Stimulated activated CD4-positive, alpha-beta T cell treated with anti-CD3 and anti-CD28 coated beads, Interleukin-1b, Interleukin-23, amount 100 ng/mL, for 4 hours (primary cell): ENCODE measurements at places on chromosomes 3 and 15.
A peak's percentile ranks its signal among the peaks of the same experiment; 100 is the strongest.

DNA sequence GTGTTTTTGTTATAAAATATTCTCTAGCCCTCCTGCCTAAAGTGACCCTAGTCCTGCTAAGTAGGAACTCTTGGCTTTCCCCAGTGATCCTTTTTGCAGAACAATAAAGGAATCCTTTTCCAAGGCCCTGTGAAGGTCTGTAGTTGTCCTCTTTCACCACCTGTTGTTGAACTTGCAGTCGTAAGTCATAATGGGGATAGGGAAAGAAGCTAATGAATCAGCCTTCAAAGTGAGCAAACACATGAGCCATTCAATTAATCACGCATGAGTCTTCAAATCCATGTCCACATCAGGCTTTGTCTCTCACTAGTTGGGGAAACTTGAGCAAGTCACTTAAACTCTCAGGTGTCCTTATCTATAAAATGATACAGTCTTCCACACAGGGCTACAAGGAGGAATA is 27.6 kb downstream of the ZNF860 start:
- DNase-seq: no peak

DNA sequence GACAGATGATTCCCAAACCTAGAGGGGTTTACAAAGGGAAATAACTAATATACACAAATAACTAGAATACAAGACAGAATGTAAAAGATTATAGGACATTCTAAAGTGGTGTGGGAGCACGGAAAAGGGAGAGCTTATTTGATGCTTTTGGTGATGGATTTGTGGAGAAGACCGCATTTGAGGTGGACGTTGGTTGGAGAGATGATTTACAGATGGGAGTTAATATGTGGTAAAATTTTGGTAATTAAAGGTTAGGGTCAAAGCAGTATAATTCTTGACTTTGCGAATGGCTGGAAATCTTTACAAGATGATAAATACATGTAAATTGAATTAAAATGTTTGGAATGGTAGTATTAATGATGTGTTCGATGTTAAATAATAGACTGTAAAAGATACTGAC is 1.2 kb downstream of the KNL1 start:
- DNase-seq: no peak

- no peak for DNase-seq
Measured at GRCh38 chr3:14565868-14566588, 25.9 kb upstream of the GRIP2 start.

- DNase-seq: no peak
Measured at GRCh38 chr3:141905129-141905528, 28.7 kb downstream of the ATP1B3 start.

GRCh38 chr3:102038477-102039142 is 189.3 kb downstream of the NFKBIZ start:
- no peak for DNase-seq

GRCh38 chr3:47578119-47578632 is 489 bp downstream of the CSPG5 start:
- peak; percentile 26 for DNase-seq

- no peak for DNase-seq
Measured at GRCh38 chr3:99544786-99545281, 93.6 kb upstream of the COL8A1 start.

DNA sequence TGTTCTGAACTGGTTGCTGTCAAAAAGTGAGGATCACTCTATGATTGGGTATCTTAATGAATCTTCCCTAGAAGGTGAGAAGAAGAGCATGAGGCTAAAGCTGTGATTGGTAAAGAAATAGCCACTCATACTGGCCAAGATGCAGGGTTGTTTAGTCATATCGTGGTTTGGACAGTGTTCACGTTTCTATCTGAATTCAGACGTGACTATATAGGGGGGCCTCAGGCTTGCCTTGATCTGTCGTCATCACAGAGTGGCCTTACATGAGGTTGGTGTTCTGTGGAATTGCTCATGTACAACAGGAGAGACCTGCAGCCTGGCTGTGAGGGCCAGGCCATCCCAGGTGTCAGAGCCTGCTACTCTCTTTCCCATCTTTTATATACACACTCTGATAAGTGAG is 12.4 kb downstream of the RTP2 start:
- DNase-seq: no peak

DNA sequence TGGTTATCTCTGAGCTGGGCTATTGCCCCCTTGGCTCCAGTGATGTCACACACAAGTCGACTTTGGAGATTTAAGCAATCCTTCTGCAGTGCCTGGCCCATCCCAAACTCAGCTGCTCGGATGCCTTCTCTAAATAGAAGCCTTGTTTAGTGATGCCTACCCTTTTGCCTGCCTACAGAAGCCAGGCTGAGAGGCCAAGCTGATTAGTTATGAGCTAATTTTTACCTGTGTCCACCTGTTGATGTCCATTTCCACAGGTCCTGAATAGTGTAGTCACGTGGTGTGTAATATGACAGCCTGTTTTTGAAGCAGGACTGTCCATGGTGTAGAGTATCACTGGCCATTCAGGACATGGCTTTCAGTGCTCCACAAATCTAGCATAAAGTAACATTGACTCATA is 45.5 kb downstream of the SSUH2 start:
- DNase-seq: no peak

DNA sequence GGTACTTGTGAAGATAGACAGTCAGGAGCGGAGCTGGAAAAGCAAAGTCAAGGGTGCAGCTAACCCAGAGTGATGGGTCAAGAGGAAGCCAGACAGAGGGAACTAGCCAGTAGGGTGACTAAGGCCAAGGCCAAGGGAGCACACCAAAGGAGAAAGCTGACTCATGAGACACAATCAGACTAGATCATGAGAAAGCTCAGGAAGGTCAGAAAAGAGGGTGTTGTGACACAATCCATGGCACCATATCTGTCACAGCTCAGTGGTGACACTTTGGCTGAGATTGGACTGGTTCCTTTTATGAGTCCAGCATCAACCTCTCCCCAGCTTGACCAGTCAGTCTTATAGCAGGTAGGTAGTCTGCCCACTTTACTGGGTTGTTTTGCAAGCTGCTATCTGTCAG is 22.2 kb downstream of the P2RY1 start:
- no peak for DNase-seq

DNA sequence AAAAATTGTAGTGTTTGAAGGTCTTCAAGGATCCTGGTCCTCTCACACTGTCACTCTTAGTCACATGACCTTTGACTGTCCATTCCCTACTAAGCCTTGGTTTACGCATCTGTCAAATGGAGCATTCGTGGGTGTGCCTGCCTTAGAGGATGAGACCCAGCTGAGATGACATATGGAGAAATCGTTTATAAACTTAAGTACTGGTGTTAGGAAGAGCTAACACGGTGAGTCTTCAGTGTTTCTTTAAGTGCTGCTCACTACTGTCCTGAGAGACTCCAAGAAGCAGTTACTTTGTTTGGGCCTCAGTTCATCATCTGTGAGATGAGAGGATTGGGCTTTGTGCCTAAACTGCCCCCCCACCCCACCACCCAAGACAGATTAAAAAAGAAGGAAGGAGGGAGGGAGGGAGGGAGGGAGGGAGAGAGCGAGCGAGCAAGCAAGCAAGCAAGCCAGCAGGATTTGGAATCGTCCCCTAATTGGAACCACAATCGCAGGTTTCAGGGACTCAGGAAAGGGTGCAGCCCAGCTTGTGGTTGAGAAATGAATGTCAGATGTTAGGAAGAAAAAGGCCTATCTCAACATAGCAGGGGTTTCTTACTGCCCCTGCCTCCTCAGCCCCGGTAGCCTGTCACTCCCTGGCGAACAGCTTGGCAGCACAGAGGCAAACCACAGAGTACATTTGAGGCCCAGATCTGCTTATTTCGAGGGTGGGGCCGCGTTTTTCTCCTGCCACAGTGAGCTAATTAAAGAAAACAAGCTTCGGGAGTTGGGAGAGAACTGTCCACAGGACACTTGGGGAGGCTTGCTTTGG is 32.7 kb downstream of the SMAD3 start:
- no peak for DNase-seq

GRCh38 chr3:194103505-194103904 is 32.4 kb upstream of the HES1 start:
- DNase-seq: no peak

DNA sequence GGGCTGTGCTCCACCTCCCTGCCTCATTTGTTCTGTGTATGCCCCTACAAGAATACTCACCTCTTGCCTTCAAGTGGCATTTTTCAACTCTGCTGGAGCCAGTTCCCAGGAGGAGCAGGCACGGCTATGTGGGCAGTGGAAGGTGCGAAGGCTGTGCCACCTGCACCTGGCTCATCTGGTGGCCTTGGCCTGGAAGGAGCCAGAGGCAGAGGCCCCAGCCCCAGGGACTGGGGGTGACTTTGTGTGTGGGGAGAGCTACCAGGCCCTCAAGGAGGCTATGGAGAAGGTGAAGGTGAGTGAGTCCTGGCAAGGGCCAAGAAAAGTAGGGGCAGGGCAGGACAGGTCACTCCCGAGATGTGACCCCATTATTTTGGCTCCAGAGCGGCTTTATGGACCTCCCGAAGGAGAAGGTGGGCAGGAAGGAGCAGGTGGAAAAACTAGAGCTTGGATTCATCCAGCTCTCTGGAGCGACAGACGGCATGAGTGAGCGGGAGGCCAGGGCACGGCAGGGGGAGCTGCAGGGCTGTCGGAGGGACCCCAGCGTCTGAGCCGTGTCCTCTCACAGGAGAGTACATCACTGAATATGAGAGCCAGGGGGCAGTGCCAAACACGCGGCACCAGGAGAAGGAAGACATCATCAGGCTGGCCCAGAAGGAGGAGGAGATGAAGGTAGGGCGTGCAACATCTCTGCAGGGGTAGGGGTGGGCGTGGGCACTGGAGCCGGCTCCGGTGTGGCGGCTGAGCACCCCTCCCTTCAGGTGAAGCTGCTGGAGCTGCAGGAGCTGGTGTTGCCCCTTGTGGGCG is 57.3 kb upstream of the UBE2Q2 start:
- DNase-seq: no peak

GRCh38 chr15:34782901-34783300 is 12.4 kb downstream of the ACTC1 start:
- DNase-seq: no peak

DNA sequence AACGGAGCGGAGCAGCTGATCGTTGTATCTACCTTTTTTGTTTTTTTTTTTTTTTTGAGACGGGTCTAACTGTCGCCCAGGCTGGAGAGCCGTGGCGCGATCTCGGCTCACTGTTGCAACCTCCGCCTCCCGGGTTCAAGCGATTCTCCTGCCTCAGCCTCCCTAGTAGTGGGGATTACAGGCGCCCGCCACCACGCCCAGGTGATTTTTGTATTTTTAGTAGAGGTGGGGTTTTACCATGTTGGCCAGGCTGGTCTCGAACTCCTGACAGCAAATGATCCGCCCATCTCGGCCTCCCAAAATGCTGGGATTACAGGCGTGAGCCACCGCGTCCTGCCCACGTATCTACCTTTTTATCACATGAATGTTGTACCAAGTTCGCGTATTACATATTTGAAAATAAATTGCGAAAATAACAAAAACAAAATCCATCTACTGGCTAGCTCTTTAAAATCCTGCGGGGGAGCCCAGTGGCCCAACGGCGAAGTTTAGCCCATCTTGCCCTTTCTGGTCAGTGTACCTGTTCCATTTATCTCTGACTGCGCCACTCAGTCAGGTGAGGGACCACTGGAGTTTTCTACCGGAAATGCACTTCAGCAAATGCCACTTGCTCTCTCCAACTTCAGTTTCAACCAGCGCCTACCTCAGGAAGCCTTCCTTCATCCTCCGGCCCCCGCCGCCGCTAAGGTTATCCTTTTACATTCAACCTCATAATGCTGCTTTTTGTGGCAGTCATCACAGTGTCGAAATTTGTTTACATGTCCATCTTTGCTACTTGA is 1.2 kb upstream of the EIF3J start:
- peak; percentile 23 for DNase-seq

GRCh38 chr3:129793942-129794310 is 99.6 kb downstream of the TMCC1 start:
- no peak for DNase-seq

GRCh38 chr3:142944342-142944741 is 19.1 kb downstream of the PAQR9 start:
- DNase-seq: no peak

DNA sequence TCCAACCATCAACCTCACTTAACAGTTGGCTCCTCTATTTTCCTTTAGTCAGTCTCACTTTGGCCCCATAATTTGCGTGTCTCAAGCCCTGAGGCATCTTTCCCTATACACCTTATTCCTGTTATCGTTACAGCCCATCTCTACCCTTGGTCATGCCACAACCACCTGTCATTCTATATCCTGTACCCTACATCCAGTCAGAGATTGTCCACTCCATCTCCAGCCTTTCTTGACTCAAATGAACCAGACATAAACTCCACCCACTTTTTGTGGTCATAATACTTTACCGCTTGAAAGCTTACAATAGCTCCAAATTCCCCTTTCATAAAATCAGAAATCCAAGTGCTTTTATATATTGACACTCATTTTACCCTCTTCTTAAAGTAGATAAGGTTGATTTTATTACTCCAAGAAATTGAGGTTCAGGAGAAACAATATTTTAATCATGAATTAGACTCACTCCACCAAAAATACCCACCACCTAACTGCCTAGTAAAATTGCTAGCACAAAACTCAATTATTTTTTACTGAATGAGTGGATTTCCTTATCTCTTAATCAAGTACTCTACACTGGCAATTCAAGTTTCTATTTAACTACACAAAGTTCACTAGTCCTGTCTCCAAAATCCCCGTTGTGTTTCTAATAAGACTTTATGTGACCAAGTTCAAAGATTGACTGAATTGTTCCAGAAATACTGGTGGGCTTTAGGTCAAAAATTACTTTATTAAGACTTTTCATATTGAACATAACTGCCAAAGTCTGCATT is 9.1 kb downstream of the CCR4 start:
- no peak for DNase-seq

DNA sequence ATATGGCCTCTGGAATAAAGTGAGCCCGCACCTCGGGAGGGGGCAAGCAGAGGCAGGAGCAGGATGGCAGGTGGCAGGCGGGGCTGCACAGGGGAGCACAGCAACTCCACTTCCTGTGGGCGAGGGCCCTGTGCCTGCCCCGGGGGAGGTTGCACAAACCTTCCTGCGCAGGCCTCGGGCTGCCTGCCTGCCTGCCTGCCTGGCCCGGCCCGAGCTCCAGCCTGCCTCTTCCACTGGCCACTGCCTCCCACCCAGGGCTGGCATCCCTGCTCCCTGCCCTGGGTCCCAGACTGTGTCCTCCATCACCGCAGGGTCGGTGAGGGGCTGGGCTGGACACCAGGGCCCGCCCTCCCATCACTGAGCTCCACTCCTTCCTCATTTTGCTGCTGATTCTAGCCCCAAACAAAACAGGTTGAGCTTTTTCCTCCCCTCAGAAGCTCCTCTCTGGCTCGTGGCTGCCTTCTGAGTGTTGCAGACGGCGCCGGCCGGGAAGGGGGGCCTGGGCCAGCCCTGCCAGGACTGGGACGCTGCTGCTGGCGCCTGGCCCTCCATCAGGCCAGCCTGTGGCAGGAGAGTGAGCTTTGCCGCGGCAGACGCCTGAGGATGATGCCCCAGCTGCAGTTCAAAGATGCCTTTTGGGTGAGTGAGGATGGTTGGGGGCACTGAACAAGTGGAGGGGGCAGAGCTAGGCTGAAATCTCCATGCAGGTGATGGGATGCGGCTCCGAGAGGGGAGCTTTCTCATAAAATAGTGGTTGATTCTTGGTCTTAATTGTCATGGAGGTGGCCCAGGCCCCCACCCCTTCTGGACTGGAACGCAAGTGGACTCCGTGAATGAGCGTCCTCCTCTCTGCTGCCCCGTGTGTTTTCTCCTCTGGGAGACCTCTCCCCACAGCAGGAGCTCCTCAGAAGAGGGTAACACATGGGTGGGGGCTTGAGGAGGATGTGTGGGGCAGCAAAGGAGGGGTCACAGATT is at the start of gene PSTPIP1:
Gene PSTPIP1, plus strand, starts transcription at position 156 of the 975 bp plus-strand sequence. Its CDS starts 448 bp downstream, at position 604.
- peak; percentile 57 for DNase-seq
